GF-D8 (cell line): ENCODE measurements at places on chromosomes 1 and 21.
A peak's percentile ranks its signal among the peaks of the same experiment; 100 is the strongest.

DNA sequence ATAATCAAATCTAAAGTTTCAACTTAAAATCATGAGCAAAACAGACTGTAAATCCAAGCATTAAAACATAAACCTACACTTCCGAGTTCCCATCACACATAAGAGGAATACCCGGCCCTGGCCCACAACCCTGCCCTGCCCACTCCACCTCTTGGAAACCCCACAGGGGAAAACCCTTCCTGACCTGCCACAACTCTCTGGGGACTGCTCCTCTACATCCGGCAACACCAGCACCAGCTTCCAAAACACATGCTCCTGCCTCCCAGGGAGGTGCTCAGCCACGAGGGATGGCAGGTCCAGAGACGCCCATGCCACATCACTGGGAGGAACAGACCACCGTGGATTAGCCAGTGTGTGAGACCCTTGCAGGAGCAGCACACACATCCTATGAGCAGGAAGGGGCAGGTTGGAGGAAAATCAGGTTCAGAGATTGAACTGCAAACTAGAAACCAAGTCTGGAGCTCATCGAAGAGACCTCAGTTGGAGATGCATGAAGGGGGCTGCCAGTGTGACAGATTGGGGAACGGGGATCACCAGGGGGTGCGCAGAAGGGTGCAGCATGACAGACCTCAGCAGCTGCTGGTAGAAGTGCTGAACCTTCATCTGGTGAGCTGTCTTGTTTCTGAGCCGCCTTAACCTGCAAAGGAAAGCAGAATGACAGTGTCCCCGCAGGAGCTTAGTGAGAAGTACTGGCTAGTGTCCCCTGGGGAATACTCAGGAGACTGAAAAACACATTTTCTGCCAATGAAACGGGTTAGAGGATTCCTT is 25.8 kb upstream of the LSS start:
- peak; percentile 83 for DNase-seq

DNA sequence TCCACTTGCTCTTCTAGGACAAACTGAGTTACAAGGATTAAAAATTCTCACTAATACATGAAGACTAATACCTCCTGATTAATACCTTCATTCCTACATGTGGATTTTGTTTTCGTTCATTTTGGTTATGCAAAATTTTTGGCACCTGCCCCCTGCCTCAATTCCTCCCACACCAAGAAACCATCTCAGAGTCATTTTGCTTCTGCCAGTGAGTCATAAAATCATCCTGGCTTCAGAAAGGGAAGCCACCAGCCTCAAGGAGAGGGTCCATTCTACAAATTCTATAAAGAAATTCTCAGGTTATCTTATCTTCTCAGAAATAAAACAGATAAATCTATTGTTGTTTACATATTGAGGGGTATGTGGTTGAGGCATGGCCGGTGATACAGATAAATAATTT is 103.2 kb upstream of the COA6 start:
- no peak for DNase-seq

DNA sequence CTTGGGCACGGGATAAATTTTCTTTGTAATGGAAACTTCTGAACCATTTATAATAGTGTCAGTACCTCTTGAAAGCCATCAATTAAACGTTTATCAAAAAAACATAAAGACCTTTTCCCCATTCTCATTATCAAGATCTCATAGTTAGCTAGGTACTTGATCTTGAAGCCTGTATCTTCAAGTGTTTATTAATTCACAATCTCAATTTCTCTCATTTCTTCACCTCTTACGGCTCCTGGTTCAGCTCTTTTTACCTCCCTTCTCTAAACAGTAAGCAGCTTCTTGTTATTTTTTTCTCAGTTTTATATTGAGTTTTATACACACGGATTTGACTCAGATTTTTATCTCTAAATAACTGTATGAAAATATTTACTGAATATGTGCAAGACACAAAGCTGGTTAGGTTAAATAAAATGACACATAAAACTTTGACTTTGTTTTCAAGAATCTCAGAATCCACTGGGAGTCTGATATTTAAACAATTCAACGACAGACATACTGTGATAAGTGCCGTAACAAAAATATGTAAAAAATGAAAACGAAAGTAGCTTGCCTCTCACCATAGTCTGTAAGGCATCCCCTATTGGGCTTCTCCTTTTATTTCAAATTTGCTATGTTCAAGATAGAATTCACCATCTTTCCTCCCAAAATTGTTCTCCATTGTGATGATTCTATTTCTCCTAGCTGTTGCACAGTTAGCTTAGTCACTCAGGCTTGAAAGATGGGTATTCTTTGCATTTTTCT is 411.6 kb upstream of the ZRANB2 start:
- no peak for DNase-seq

GRCh38 chr21:21997390-21998333 is 999.5 kb downstream of the NCAM2 start:
- DNase-seq = no peak

- no peak for DNase-seq
Observed at GRCh38 chr1:193539731-193540459, 353.5 kb upstream of the B3GALT2 start.

GRCh38 chr21:28359300-28359699 is 633.4 kb downstream of the LTN1 start:
- no peak for DNase-seq

- DNase-seq = peak; percentile 11
Observed at GRCh38 chr1:43529206-43529731, 1.4 kb upstream of the PTPRF start.

DNA sequence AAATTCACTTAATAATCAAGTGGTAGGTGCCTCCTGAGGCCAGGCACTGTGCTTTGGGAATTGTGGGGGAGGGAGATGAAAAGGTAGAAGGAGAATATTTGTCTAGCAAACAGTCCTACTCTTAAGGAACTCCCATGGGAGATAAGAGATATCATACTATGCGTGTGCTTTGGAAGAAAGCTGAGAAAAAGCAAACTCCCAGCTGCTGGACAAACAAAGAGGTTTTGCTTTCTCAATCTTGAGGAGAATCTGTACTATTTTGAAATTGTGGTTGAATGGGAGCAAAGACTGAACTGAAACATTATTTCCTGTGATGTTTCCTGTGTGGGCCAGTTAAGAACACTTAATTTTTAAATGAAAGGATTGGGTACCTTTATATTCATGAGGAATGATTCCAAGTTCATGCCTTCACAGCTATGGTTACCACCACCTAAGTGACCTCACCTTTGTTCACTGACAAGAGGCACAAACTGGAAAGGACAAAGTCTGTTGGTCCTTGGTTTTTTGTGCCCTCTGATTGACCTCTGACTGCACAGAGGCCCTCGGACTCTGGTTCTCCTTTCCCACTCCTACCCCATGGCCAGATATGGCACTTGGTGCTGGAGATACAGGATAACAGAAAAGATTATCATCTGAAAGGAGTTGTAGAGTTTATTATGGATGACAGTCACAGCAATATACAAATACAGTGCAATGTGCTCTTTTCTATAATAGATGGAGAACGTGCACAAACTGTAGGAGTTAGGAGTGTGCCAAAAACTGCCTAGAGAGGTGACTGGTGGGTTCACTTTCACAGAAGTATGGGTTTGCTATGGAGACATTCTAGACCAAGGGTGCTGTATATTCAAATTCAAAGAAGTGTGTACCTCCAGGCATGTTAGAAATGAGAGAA is 1.6 kb downstream of the CD53 start:
- DNase-seq = peak; percentile 67

- DNase-seq = no peak
Observed at GRCh38 chr1:41773144-41773591, 145.6 kb downstream of the HIVEP3 start.

- DNase-seq = peak; percentile 35
Observed at GRCh38 chr1:227945891-227946623, 1.7 kb downstream of the WNT9A start.

DNA sequence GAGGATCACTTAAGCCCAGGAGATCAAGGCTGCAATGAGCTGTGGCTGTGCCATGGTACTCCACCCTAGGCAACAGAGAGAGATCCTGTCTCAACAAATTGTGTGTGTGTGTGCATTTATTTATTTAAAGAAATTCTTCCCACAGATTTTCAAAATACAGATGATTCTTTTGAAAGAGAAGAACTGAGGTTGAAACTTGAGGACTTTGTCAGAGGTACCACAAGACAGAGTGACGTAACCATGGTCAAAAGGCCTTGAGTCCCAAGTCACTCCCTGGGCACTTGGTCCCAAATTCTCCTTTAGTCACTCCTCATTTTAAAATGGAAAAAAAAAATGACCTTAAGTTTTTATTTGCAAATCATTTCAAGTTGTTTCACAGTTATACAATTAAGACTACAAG is 57.4 kb downstream of the TIAM1 start:
- DNase-seq = no peak
